ENCODE measurements at places on chromosomes 1 and 21.
A peak's percentile ranks its signal among the peaks of the same experiment; 100 is the strongest.

DNA sequence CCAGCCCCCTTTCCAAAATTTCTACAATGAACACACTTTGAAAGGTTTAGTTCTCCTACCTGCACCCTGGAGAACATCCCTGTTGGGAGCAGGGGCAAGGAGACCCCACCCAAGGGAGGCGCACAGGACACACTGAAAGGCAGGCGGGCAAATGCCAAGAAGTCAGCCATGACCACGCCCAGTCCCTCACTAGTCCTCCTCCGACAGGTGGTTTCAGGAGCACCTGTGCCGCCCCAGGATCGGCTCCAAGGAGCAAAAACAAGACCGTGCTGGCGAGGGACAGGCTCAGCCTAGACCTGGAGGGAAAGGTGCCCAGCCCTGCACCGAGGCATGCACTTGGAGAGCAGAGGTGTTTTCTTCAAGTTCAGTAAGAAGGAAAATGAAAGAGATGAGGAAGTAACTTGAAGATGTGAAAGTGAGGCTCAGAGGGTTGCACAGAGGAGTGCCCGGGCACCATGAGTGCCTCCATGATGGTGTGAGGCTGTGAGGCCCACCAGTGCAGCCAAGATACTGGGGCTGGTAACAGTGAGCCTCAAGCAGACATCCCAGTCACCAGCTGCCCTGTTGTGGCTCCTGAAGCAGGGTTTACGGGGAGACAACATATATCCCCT lies 19.6 kb upstream of the NADK start:
- DNase-seq: no peak

DNA sequence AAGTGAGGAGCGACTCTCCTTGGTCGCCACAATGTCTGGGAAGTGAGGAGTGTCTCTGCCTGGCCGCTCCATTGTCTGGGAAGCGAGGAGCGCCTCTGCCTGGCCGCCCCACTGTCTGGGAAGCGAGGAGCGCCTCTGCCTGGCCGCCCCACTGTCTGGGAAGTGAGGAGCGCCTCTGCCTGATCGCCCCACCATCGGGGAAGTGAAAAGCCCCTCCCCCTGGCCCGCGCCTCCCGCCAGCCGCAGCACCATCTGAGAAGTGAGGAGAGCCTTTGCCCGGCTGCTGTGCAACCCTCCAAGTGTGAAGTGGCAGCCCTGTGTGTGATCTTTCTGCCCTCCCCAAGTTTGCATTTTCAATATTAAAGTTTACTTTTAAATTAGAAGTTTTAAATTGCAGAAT lies 95.0 kb upstream of the PPP2R5A start:
- no peak for DNase-seq

- DNase-seq: no peak
Observed at GRCh38 chr1:21149855-21150432, 26.8 kb downstream of the EIF4G3 start.

- DNase-seq: no peak
Observed at GRCh38 chr1:3954170-3955169, 54.4 kb upstream of the C1orf174 start.

GRCh38 chr1:19067912-19068638 lies 111.6 kb upstream of the IFFO2 start:
- no peak for DNase-seq

- DNase-seq: peak; percentile 31
Observed at GRCh38 chr1:48073798-48074530, 76.8 kb upstream of the TRABD2B start.

DNA sequence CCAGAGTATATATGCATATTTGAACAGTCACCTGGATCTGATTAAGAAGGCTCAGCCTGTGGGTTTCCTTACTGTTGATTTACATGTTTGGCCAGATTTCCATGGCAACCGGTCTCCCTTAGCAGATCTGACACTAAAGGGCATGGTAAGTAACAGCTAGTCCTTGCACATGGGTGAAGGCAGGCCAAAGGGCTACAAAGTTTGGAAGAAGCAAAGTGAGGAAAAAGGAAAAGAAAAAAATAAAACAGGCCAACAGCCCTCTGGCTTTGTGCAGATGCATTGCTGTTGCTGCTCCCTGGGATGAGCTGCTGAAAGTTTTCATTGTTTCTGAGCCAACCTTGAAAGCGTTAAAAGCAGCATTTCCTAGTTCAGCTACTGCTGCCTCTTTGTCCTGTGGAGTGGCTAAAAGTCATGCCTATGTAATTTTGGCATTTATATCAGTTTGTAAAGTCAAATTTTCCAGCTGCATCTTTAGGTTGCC lies 176.5 kb upstream of the HOOK1 start:
- no peak for DNase-seq

GRCh38 chr1:200005165-200005564 lies 22.3 kb upstream of the NR5A2 start:
- DNase-seq: no peak

- no peak for DNase-seq
Observed at GRCh38 chr1:150688763-150689162, 8.2 kb downstream of the GOLPH3L start.

GRCh38 chr21:33362044-33362555 lies 37.3 kb downstream of the IFNAR1 start:
- DNase-seq: no peak

DNA sequence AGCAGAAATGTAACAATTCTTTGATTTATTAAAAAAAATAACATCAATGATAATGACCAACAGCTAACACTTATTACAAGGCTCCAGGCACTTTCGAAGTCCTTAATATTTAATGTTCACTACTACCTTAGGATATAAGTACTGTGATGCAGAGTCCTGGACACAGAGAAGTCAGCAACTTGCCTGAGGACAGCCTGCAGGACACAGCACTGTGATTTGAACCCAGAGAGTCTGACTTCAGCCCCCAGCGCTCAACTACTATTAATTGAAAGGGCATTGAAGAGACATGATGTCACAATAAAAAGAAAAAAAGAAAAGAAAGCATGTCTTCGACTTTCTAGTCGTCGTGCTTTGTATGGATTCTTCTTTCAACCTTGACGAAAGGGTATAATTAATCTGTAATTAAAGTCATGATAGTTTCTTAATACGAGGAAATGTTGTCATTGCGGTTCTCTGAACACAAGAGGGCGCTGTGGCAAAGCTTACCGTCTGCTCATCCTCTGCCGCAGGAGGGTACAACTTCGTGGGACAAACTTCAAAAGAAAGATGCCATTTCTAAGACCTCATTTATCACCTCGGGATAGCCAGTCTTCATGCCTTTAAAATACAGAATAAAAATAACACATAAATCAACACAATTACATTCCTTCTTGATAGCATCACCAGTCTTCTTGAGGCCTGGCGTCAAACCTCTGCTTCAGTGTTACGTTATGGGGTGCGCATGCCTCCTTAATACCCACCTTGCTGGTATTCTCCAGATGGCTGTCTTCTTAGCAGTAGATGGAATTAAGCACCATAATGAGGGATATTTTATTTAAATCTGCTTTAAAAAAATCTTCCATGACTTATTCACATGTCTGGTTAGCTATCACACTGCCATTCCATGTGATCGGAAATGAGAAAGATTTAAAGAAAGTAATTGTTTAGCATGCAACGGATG lies 240.1 kb downstream of the DISC1 start:
- DNase-seq: peak; percentile 54

GRCh38 chr1:92486251-92487077 lies at the start of gene GFI1:
GFI1 (minus strand) TSS chr1:92486925; CDS start chr1:92483487, 3,438 bp downstream.
- no peak for DNase-seq

DNA sequence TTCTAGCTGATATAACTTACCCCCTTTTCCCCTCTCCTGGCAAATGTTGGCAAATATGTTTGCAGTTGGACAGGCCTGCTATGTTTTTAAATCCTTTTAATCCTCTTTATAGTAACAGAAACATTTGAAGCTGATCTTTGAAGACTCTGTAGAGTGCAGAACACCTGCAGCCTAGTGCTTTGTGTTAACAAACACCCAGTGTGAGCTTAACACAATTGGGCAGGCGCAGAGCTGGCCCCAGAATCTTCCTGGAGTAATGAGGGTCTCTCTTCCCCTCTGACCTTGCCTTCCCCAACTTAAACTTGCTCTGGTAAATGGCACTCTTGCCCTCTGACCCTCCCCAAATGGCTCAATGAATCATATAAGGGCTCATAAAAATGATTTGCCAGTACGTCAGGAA lies 247.9 kb upstream of the LYPLAL1 start:
- no peak for DNase-seq

GRCh38 chr1:62589321-62589720 lies 8.0 kb upstream of the ANGPTL3 start:
- DNase-seq: no peak

GRCh38 chr1:24641646-24642151 lies 1.4 kb upstream of the SRRM1 start:
- no peak for DNase-seq

GRCh38 chr1:233140974-233141373 lies 154.6 kb downstream of the PCNX2 start:
- no peak for DNase-seq

DNA sequence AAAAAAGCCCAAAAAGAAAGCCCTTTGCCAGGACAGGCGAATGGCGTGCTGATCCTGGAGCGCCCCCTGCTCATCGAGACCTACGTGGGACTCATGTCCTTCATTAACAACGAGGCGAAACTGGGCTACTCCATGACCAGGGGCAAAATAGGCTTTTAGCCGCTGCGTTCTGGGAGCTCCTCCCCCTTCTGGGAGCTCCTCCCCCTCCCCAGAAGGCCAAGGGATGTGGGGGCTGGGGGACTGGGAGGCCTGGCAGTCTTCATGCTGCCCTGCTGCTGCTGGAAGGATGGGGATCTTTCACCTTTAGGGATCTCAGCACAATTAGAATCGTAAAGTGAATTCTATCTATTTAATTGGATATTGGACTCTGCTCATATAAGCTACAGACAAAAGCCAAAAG lies 3.6 kb downstream of the TPRG1L start:
- DNase-seq: no peak

DNA sequence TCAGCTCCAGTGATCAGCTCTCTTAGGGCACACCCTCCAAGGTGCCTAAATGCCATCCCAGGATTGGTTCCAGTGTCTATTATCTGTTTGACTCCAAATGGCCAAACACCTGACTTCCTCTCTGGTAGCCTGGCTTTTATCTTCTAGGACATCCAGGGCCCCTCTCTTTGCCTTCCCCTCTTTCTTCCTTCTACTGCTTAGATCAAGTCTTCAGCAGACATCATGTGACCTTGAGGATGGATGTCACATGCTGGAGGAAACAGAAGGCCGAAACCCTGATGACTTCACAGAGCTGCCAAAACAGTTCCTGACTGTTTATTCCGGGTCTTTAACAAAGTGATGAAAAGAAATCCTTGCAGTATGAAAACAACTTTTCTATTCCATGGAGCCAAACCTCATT lies 24.4 kb upstream of the WDR26 start:
- DNase-seq: no peak

- no peak for DNase-seq
Observed at GRCh38 chr1:81111818-81112217, 688.9 kb upstream of the ADGRL2 start.

DNA sequence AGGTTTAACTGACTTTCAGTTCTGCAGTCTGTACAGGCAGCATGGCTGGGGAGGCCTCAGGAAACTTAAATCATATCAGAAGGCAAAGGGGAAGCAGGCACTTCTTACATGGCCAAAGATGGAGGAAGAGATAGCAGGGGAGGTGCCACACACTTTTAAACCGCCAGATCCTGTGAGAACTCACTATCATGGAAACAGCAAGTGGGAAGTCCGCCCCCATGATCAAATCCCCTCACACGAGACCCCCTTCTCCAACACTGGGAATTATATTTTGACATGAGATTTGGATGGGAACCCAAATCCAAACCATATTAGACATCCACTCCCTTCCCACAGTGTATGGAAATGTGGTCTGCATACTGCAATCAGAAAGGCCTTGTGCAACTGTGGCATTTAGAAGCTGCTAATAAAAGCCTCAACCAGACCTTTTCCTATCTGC lies 148.2 kb downstream of the FCRL5 start:
- DNase-seq: no peak

GRCh38 chr1:92909321-92909720 lies 51.9 kb downstream of the DIPK1A start:
- DNase-seq: no peak

DNA sequence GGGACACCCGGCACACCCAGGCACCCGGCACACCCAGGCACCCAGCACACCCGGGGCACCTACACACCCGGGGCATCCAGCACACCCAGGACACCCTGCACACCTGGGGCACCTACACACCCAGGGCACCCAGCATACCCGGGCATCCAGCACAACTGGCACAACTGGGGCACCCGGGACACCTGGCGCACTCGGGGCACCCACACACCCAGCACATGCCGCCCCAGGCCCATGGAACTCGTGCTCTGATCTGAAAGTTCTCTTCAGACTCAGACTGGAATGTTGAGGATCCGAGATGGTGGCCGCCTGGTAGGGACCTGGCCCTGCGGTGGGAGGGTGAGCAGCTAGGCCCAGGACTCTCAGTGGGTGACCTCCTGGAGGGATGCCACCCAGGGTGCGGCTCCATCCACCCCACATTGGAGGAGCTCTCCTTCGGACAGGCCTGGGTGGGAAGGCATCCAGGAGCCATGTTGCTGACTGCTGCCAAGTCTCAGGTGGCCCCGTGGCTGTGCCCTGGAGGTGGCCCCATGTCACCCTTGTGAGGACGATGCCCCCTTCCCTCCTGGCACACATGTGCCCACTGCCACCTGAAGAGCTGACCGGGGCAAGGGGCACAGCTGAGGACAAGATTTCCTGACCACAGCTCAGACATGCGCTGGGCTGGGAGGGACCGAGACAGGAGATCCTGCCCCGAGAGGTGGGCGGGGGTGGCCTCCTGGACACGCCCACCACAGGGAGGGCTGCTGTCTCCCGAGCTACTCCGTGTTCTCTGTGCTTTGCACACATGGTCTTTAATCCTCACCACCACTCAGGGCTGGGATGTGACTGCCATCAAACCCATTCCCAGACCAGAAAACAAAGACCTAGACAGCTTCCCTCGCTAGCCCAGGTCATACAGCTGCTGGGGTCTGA lies 37.0 kb downstream of the UBE2G2 start:
- no peak for DNase-seq

DNA sequence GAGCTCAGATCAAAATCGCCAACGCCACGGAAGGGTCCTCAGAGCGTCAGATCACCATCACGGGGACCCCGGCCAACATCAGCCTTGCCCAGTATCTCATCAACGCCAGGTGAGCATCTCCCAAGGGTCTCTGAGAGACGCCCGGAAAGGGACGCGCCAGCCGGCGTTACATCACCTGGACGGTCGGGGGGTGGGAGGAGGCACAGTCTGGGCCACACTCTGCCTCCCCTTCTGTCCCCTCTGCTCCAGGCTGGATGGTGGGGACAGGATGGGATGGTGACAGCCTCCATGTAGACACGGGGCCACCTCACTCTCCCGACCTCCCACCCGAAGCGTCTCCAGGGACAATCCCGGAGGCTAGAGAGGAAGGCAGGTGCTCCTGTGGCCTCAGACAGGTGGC lies 41.5 kb upstream of the COL6A1 start:
- no peak for DNase-seq
